ENCODE measurements at places on chromosomes 13 and 19.
A peak's percentile ranks its signal among the peaks of the same experiment; 100 is the strongest.

GRCh38 chr13:67069117-67069767 lies 160.9 kb downstream of the PCDH9 start:
- DNase-seq = no peak

GRCh38 chr13:35285677-35286076 lies 190.8 kb downstream of the MAB21L1 start:
- DNase-seq = no peak

DNA sequence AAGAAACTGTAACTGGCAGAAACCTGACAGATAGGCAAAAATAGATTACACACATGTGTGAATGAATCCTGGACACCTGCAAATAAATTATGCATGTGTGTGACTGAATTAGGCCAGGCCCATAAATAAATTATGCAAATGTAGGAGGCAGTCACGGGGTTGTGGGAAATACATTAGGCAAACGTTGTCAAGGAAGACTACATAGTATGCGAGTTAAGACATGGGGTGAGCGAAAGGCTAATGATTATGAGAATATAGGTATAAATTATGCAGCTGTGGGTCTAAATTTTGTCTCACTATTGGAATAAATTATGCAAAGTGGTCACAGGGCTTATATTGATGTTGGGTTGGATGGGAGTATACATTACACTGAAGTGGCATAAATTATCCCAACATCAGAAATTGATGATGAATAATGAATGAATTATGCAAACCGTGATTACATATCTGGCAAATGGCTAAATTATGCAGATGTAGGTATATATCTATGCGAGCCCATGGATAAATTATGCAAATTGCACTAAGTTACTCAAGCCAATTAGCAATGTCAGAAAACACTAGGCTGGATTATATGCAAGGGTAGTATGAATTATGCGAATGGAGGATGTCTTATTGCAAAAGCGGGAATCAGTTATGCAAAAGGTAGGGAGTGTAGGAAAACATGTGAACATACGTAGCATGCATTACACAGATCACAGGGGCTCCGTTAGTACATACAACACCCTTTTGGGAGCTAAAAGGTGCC lies 6.8 kb downstream of the SLC8A2 start:
- DNase-seq = no peak

- DNase-seq = peak; percentile 83
Measured at GRCh38 chr19:2523630-2524311, 47.8 kb downstream of the GADD45B start.

- no peak for DNase-seq
Measured at GRCh38 chr13:23848646-23849141, 40.5 kb downstream of the MIPEP start.

GRCh38 chr19:871446-872265 lies 12.2 kb downstream of the CFD start:
- no peak for DNase-seq

GRCh38 chr13:62173958-62174357 lies 758.3 kb upstream of the PCDH20 start:
- no peak for DNase-seq

DNA sequence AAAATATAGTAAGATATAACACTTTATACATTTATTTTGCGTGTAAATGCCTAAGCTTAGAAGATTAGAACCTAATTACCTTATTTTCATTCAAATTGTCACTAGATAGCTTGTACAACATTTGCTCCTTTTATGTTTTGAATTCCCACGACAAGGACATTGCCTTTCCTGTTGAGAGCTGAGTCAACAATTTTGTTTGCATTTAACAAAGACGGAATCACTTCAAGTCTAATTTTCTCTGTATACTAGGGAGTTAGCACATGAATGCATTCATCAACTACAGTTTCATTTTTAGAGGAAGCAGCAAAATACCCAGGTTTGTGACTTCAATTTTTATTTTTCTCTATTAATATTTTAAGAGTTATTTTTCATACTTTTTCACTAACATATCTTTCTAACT lies 48.7 kb upstream of the PCCA start:
- no peak for DNase-seq

DNA sequence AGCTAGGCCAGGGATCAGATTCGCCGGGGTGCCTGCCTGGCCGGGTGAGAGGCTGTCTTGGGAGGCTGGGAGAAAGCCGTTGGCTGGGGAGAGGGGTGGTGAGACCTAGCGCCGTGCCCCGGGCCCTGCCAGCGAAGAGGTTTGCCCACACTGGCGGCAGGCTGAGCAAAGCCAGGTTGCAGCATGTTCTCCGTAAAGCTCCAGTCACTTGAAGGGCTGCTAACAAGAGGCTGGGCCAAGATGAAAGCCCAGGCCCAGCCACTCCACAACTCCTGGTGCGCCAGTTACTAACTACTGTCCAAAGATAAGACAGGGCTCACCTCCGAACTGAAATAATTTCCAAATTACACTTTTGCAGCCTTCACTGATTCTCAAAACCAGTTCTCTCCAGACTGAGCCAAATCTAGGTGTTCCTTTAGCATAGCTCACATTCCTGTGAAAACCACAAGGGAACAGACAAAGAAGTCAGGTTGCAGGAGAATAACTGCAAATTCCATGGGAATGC lies 16.3 kb downstream of the ELAVL1 start:
- DNase-seq = no peak

GRCh38 chr19:33005440-33005839 lies 33.4 kb downstream of the FAAP24 start:
- DNase-seq = no peak

GRCh38 chr13:40155201-40155600 lies 499.7 kb downstream of the COG6 start:
- DNase-seq = no peak

DNA sequence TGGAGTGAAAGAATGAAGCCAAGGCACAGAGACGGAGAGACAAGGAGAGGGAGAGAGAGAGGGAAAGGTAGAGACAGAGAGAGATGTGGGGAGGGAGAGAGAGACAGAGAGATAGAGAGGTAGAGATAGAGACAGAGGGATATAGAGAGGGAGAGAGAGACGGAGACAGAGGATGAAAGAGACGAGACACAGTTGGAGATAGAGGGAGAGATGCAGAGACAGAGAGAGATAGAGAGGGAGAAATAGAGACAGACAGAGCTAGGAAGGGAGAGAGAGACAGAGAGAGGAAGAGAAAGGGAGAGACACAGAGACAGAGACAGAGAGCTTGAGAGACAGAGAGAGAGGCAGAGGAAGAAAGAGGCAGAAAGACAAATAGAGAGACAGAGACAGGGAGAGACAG lies 4.5 kb upstream of the CSNK1G2 start:
- no peak for DNase-seq

DNA sequence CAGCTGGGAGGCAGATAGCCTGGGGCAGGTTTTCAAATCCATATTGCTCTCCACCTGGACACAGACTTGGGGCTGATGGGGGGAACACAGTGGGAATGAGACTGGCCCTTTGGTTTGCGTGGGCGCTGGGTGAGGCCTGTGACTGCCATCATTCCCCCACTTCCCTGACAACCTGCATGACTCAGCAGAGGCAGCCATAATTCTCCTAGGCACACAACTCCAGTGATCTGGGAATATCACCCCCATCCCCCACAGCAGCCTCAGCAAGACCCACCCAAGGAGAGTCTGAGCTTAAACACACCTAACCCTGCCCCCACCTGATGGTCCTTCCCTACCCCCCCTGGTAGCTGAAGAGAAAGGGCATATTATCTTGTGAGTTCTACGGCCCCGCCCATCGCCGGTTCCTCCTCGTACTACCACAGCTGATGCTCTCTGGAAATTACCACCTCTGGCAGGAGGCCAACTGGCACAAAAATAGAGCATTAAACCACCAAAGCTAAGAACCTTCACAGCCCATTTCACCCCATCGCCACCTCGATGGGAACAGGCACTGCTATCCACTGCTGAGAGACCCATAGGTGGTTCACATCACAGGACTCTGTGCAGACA lies 71.0 kb downstream of the RNF17 start:
- no peak for DNase-seq

DNA sequence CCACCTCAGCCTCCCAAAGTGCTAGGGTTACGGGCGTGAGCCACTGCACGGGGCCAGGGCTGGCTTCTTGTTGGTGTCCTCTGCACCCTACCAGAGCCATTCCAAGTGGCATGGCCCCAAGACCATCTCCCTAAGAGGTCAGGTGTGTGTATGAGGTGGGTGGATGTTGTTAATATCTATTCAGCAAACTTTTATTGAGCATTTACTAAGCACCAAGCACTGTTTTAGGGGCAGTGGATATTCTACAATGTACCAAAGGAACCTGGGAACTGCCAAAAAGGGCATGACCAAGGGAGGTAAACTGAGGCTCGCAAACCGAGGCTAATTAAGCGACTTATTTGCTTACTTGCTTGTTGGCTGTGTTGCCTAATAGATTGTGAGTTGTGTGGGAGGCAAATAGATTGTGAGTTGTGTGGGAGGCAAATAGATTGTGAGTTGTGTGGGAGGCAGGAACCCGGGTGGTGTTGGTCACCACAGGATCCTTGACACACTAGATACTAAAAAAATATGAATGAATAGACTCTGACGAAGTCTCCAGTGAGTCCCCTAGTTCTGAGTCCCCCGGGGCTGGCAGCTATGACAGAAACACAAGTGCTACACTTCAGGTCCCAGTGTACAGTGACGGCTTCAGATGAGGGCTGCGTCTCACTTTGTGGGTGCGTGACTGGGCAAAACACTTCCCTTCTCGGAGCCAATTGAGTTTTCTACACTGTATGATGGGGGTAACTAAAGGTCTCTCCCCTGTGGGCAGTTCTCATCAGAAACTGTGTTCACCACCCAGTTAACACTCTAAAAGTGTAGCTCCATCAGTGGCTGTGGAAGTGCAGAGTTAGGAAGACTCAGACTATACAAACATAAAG lies 5.0 kb upstream of the BICRA start:
- DNase-seq = no peak

GRCh38 chr13:92433386-92433785 lies 793.2 kb upstream of the GPC6 start:
- DNase-seq = no peak

DNA sequence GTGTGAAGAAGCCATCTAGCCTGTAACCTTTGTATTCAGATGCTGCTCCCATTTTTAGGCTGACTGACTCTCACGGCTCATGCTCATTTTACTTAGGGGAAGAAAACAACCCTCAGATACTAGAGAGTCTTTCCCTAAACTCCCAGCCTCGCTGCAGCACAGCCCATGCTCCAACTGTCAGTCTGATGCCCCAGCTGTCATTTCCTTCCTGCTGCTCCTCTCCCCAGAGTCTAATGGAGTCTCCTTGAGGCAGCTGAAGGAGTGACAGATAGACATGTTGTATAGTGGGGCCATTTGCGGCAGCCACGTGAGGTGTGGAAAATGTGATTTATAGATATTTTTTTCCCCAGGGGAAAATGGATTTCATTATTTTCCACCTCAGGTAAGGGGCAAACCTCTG lies 59.2 kb upstream of the OLFM4 start:
- no peak for DNase-seq
